Activated CD4-positive, alpha-beta T cell treated with anti-CD3 and anti-CD28 coated beads, Interleukin-10, Interleukin-2, amounts not matched to agents 100 ng/mL and 50 ng/mL, durations not matched to agents 16 hours and 8 hours (primary cell): ENCODE measurements at places on chromosomes 11 and 22.

GRCh38 chr11:44150401-44150800, 54.9 kb downstream of the EXT2 start:
- DNase-seq: no peak

- no peak for DNase-seq
Observed at GRCh38 chr22:44917372-44918165, 92.2 kb downstream of the PHF21B start.

- no peak for DNase-seq
Observed at GRCh38 chr22:48520884-48521588, 1306.6 kb downstream of the BRD1 start.

DNA sequence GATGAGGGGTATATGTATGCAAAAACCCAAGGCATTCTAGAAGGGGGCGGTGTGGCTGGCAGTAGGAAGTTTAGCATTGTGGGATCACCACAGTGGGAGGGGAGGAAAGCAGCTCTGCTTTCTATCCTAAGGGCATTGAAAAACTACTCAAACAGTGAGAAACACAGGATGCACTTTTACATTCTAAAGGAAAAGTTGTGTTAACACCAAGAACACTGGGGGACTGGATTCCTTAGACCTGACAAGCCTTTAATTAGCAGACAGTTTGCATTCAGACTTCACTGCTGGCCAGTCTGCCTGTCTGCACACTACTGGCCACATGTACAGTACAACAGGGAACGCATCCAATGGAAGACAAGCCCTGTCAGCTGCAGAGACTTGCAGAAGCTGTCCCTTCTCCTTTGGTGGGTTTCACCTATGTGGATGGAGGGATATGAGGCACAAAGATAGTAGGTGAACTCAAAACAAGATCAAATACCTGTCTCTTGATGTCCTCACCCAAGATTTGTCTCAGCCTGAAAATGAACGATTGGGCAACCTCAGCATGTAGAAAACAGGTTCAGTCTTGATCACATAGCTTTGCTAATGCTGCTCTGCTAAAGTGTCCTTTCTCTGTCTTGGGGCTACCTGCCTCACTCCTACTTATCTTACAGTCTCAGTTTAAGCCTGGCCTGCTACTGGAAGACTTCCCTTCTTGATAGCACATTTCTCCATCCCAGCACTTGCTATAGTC, 64.8 kb downstream of the TENM4 start:
- DNase-seq: no peak
